ENCODE measurements at places on chromosomes 11 and 22.
A peak's percentile ranks its signal among the peaks of the same experiment; 100 is the strongest.

DNA sequence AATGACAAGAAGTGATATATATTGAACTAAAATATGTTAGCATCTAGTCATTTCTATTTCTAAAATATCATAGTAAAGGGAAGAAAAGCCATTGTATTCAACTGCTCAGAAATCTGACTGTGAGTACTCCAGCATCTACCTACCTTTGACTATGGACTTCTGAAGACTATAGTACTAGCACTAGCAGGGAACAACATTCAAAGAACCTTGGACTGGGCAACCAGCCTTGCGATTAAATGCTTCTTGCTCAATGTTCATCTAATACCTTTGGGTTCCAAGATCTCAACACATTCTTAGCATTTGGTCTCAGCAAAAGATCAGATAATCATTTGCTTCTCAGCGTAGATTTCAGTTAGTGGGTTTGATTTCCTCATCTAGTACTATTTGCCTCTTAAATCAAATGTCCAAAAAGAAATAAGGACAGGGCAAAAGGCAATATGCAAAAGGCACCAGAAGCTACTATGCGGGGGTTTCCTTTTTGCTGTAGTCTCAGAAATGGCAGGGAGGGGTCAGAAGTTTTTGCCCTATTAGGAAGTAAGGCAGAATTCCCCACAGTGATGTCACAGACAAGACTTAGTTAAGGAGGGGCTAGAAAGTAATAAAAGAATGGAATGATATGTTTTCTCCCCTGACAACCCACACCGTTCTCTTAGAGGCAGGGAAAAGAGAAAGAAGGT, 80.6 kb downstream of the GAB2 start:
- DNase-seq: no peak

- no peak for DNase-seq
These were observed 17.7 kb downstream of the CTNND1 start for GRCh38 chr11:57779276-57779675.

- DNase-seq: no peak
These were observed 4.3 kb downstream of the ZFTA start for GRCh38 chr11:63764340-63764678.

DNA sequence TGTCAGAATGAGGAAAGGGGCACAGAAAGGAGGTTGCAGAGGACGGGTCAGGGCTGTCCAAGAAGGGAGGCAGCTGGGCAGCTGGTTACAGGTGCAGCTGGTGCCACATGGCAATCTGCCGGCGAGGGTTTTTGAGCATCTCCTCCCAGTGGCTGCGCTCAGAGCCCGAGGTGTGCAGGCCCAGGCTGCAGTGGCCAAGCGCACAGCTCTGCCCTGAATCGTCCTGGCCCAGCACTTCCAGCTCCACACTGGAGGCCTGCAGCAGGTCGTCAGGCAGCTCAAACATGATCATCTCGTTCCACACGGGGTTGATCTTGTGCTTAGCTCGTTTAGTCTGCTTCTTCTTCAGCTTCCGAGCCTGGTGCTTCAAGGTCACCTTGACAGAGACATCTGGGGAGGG, 42.2 kb downstream of the SYT13 start:
- no peak for DNase-seq

DNA sequence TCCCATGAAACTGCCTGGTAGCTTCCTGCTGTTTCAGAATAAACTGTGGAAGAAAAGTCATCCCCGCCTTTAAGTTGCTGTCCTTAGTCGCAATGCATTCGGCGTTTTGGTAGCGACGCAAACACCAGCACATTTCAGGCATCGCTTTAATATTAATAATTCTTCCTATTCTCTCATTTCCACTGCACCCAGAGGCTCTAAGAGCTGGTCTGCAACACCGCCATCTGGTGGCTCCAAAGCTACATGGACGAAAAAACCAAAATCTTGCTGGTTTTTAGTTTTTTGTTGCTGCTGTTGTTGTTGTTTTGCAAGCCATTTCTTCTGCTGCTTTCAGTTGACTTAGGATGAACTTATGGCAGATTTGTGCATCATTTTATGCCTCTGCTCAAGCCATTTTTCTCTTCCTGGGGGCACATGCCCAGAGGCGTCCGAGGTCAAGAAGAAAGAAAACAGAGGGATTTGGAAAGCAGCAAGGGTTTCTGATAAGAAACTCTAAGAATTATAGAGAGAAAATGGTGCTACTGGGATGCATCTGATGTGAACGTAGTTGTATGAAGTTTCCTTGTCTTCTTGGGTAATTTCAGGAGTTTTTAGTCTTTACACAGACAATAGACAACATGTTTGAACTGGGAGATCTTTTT, 345.4 kb upstream of the KIRREL3 start:
- no peak for DNase-seq

GRCh38 chr11:16769386-16769785, 30.9 kb downstream of the C11orf58 start:
- no peak for DNase-seq

- no peak for DNase-seq
These were observed 1.0 kb upstream of the ADSL start for GRCh38 chr22:40345271-40345670.

DNA sequence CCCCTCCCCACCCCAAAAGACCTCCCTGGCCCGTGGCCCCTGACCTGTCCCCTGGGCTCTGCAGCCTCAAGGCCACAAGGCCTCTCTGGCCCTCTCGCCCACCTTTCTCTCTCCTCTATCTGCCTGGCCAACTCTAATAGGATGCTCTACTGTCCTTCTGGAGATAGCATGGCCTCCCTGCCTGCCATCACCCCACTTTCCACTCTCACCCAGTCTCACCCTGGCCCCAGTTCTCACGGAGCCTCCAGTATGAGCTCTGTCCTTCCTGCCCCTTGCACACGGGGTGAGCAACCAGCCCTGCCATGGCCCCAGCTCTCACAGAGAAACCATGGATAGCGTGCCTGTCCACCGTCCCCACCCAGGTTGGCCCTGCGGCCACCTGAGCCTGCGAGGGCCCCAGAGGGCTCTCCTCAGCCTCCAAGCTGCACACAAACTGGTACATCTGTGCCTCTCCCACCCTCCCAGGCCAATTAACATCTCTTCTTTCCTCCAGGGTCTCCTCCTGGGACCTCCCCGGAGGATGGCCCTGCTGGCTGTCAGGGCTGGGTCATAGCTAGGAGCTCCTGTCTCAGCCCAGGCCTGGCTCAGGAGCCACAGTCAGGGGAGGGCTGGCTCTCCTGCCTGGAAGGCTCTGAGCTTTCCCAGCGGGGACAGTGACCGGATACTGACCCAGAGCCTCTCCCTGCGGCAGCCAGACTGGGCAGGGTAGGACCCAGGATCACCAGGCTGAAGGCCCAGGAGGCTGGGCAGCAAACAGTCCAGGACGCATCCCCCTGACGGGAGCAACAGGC, 22.3 kb downstream of the RTN4R start:
- DNase-seq: no peak

GRCh38 chr22:45602824-45603595, 68.6 kb upstream of the ATXN10 start:
- peak; percentile 92 for DNase-seq

DNA sequence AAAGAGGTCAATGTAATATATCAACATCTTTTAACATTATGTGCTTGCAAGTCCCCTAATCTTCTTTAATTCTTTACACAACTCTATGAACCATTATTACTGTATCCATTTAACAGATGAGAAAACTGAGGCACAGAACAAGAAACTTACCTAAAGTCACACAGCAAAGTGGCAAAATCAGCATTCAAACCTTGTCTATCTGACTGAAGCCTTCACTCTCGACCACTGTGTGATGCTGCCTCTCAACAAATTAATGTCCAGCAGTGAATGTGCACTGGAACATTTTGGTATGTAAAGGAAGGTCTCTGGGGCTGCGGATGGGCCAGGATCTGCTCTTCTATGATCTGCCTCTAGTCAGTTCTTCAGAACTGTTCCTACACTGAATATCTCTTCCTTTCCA, 42.1 kb downstream of the PRCP start:
- no peak for DNase-seq

DNA sequence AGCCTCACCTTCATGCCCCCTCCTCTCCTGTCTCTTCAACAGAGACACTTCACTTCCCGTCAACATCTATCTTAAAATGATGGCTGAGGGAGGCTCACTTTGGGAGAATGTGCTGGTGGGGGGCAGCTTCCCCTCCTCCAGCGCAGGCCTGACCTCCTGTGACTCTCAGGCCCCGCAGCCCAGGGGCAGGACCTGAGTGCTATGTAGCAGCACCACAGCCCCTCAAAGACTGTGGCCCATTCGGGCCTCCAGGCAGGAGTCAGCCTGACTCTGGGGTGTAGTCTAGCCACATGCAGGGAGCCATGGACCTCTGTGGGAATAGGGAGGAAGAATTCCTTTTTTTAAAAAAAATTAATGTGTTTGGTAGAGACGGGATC, 43.7 kb downstream of the DKK3 start:
- no peak for DNase-seq

DNA sequence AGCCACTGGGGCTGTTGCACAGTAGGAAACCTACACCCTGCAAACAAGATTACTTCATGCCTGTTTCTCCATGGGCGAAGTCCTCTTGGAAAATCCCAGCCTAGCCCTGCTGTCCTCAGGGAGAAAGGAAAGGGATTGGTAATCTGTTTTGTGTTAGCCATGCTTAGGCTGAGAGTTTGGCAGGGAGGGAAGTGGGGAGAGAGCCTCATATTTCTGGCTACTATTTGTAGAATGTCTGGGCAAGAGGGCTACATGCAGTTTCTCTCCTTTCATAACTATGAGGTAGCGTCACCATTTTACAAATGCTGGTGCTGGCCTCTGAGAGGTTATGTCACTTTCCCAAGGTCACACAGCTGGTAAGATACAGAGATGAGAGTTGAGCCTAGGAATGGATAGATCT, 737 bp upstream of the MFRP start:
- DNase-seq: no peak

DNA sequence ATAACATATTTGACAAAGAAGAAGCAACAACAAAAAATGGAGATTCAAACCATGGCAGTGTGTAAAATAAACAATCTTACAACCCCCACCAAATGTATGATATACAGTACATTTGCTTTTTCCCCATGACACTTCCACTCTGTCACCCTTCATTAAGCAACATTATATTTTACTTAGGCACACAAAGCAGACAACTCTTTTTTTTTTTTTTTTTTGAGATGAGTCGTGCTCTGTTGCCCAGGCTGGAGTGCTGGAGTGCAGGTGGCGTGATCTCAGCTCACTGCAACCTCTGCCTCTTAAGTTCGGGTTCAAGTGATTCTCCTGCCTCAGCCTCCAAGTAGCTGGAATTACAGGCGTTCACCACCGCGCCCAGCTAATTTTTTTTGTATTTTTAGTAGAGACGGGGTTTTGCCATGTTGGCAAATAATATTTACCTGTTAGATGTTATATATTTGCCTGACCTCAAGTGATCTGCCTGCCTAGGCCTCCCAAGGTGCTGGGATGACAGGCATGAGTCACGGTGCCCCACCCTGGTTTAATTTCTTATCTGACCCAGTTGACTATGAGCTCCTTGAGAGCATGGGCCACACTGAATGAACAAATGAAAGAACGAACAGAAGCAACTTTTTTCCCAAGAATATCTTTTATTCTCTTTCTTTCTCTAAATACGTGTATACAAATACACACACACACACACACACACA, 5.5 kb upstream of the PCF11 start:
- DNase-seq: no peak

DNA sequence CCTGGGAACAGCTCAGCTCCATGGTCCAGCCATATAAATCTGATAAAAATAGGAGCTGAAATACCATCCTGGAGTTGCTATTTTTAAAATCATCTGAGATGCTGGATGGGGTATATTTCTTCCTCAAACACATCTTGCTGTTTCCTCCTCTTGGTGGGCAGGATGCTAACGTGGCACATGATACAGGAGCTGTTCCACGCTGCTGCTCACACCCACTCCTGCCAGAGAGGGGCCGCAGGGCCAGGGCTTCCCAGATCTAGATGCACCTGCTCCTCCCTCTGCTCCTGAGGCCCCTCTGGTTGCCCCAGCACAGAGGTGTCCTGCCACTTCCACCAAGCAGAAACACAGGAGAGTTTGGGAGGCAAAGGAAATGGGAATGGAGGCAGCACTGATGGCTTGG, 3.3 kb upstream of the ST3GAL4 start:
- DNase-seq: no peak

GRCh38 chr11:92681586-92681985, 287.9 kb upstream of the MTNR1B start:
- DNase-seq: no peak

DNA sequence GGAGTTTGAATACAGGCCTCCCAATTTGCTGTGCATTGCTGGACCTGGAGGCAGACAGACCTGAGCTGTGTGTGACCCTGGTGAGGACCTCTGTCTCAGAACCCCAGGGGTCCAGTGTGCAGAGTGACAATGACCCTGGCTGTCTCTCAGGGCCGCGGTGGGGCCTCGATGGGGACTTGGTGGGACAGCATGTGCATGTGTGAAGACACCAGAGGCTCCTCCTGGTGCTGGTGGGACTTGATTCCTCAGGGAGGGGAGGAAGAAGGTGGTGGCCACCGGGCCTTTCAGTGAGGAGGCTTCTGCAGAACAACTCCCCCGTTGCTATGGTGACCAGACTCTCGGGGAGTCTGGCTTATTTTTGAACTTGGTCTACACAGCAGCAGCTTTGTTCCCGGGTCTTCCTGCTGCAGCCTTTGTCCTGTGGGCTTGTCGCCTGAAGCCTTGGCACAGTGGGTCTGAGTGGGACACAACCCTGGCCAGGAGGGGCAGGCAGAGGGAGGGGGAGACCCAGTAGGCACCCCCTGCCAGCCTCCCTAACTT, 35.3 kb downstream of the MCM5 start:
- no peak for DNase-seq

- DNase-seq: no peak
These were observed 7.3 kb downstream of the YAP1 start for GRCh38 chr11:102117472-102118113.

- DNase-seq: no peak
These were observed 6.8 kb upstream of the SMCO4 start for GRCh38 chr11:93549976-93550375.

GRCh38 chr22:27066856-27067255, 409.5 kb downstream of the MIAT start:
- DNase-seq: no peak

DNA sequence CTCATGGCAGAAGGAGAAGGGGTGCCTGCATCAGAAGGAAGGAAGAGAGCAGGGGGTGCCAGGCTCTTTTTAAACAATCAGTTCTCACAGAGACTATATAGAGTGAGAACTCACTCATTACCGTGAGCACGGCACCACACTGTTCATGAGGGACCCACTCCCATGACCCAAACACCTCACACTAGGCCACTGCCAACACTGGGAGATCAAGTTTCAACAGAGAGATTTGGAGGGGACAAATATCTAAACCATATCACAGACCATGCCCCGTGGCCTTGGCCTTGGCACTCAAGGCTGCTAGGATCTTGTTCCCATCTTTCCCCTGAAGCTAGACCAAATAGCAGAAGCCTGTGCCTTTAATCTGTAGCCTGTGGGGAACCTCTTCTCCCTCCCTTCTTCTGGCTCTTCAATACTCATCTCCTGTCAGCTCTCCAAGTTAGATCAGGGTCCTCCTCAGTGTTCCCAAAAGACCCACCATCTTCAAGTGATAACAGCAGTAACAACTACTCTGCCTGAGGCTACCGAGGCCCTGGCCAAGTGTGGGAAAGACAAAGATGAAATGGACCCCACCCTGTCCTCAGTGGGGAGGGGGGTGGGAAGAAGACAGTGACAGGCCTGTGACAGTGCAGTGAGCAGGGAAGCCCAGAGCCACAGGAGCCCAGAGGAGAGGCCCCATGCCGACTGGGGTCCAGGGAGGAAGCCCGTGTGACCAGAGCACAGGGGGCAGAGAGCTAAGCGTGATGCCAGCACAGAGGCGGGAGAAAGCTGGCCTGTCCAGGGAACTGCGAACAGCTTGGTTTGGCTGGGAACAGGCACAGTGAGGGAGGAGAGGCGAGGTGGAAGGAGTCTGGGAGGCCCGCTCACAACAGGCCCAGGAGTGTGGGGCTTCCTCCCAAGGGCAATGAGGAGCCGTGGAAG, 72.6 kb downstream of the MYO7A start:
- DNase-seq: no peak

GRCh38 chr11:26960281-26960680, 33.6 kb upstream of the FIBIN start:
- no peak for DNase-seq

Data from DMS153 (cell line).